Thoracic aorta (tissue), 2 donors: ENCODE measurements at places on chromosomes 6 and 20. TPM values are rescaled to one million over a fixed set of nuclear protein-coding genes. Genes with fewer than 3 reads are reported as not detected.

- DNase-seq: no peak
Observed at GRCh38 chr20:40100261-40100660, 588.8 kb downstream of the MAFB start.

DNA sequence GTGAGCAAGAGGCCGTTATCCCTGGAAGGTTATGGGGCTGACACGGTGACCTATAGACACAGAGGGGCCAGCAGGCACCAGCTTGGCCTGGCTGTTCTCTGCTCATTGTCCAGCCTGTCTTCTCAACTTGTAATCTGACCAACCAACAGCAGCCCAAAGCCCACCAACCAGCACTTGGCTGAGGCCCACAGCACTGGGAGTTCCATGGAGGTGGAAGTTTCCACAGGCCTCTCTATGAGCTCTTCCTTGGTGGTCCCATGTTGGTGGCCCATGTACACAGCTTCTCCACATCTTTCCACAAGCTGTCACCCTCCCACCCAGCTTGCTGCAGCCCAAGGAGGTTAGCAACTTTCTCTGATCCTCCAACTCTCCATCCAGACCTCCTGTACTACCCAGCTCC is 56.2 kb upstream of the KLHL31 start:
- DNase-seq: no peak

GRCh38 chr6:134814076-134814695 is 135.7 kb downstream of the ALDH8A1 start:
- DNase-seq: no peak

DNA sequence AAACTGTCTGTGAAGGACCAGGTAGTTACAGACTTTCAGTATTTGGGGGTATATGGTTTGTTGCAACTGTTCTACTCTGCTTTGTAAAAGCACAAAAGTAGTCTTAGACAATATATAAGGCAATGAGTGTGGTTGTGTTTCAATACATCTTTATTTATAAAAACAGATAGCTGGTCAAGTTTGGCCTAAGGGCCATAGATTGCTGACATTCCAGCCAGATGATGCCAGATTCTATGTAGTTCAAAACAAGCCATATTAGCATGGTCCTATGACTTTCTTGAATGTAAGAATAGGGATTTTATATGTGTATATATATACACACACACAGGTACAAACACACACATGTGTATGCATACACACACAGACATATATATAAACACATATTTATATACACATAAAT is 201.8 kb downstream of the GRIK2 start:
- DNase-seq: no peak

DNA sequence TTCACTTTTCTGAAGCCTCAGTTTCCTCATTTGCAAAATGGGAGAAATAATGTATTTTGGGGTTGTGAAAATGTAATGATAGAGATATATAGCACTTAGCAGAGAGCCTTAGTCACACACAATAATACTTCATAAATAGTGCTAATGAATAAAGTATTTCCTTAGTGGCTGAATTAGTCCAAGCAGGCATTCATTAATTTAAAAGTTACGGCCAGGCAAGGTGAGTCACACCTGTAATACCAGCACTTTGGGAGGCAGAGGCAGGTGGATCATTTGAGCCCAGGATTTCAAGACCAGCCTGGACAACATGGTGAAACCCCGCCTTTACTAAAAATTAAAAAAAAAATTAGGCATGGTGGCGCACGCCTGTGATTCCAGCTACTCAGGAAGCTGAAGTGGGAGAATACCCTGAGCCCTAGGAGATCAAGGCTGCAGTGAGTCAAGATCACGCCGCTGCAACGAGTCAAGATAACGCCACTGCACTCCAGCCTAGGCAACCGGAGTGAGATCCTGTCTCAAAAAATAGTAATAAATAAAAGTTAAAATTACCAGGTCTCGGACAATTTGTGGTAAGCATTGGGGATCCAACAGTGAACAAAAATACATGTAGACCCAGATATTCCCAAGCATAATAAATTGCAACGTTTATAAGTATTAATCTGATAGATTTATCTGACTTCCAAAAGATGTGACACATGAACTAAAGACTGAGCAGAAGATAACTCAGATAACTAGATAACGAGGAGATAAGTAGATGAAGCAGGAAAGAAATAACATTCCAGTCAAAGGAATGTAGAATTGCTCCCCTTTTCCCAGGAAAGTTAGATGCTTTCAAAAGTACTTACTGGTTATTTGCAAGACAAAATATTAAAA is 2.1 kb upstream of the IBTK start:
- DNase-seq: no peak

GRCh38 chr6:156650896-156651390 is 126.2 kb upstream of the ARID1B start:
- DNase-seq: no peak

DNA sequence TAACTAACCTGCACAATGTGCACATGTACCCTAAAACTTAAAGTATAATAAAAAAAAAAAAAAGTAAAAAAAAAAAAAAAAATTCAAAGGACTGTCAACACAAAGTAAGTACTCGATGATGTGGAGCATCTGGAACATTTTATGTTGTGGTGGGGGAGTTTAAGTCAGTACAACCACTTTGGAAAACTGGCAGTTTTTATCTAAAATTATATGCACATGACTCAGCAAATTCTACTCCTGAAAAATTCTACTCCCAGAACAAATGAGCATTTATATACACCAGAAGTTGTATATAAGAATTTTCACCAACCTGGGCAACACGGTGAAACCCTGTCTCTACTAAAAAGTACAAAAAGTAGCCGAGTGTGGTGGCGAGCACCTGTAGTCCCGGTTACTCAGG is 36.9 kb upstream of the CCDC28A start:
- DNase-seq: no peak

DNA sequence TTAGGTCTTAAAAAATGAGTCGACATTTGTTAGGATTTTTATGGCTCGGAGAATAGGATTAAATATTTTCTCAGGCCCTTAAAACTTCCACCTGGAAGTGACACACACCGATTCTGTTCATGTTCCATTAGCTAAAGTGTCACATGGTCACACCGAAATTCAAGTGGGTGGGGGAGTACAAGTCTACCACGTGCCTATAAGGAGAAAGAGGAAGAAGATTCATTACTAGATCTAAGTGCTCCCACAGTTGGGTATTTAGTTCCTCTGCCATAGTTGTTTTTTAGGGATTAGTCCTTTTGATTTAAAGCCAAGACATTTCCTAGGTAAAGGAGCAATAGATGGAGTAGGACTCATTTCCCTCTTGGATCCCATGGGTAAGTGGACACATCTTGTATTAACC is 4.9 kb upstream of the TOX2 start:
- DNase-seq: no peak

- no peak for DNase-seq
Observed at GRCh38 chr6:139981768-139982181, 607.3 kb upstream of the CITED2 start.

DNA sequence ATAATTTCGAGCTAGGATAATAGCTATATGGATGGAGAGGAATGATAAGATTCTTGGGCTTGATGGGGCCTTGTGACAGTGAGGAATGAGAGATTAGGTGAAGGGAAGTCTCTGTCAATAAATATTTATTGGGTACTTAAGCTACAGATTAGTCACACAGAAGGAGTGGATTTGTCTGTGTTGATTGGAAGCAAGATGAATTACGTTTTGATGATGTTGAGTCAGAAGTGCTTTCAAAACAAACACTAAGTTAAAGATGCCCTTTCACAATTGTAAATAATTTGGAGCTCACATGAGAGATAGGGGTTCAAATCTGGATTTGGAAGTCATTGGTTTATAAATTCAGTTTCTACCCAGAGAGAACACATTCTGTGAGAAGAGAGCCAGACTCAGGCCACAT is 834.2 kb downstream of the KIF16B start:
- DNase-seq: no peak

GRCh38 chr6:133544419-133544818 is 303.3 kb downstream of the EYA4 start:
- DNase-seq: no peak

DNA sequence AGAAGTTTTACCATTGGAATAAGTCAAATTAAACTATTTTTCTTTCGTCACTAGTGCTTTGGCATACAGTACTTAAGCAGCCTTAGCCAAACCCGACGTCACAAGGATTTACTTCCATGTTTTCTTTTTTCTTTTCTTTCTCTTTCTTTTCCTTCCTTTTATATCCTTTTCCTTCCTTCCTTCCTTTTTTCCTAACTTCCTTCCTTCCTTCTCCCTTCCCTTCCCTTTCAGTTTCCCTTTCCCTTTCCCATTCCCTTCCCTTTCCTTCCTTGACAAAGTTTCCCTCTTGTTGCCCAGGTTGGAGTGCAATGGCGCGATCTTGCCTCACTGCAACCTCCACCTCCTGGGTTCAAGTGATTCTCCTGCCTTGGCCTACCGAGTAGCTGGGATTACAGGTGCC is 9.9 kb downstream of the ULBP3 start:
- no peak for DNase-seq

- DNase-seq: no peak
Observed at GRCh38 chr6:42226161-42226611, 8.5 kb upstream of the MRPS10 start.

GRCh38 chr20:5908981-5909380 is 41.4 kb downstream of the TRMT6 start:
- no peak for DNase-seq

DNA sequence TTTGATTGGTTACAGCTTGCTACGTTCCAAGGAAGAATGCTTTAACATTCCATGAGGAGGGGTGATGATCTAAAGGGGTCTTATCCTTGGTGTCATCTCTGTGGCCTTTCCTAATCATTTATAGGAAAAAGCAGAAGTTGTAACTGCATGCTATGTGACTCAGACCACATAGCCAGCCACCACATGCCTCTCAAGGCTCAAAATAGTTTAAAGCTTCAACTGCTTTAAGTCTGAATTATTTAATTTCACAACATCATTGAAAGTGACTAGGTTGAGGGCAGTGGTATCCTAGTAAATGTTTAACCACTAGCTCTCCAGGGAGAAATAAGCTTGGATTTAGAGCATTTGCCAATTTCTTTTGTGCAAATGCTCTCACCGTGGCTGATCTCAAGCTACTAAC is 29.7 kb downstream of the MC3R start:
- DNase-seq: no peak

- no peak for DNase-seq
Observed at GRCh38 chr20:58479726-58480440, 35.3 kb downstream of the APCDD1L start.

DNA sequence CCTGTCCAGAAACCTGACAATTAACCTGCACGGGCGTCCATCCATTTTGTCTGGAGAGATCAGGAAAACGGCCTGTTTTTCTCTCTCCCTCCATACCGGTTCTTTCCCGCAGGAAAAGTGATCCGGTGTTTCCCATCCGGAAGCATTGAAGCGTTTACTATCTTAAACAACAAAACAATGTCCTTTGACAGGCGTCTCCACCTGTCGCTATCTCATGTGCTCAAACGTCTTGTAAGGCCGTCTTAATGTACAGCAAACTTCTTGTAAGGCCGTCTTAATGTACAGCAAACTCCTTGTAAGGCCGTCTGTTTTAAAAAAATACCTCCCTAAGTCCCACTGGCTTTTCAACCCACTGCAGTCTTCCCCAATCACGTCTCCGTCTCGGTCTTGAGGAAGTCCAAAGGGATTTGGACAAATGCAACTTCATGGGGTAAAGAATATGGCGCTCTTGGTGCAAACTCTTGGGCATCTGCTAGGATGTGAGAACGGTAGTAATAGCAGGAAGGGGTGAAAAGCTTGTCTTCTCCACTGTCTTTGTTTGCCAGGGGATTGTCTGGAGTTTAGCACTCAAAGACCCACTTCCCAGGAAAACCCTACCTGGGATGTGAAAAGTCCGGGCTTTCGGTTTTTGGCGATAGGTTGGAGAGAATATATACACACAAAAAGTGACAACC is 29.9 kb upstream of the TRIM27 start:
- DNase-seq: no peak

- no peak for DNase-seq
Observed at GRCh38 chr6:125810445-125810844, 19.7 kb downstream of the NCOA7 start.

GRCh38 chr6:32109114-32109764 is at the start of gene TNXB:
TNXB (minus strand) TSS chr6:32109338; CDS start chr6:32098198, 11,140 bp downstream.
- no peak for DNase-seq

DNA sequence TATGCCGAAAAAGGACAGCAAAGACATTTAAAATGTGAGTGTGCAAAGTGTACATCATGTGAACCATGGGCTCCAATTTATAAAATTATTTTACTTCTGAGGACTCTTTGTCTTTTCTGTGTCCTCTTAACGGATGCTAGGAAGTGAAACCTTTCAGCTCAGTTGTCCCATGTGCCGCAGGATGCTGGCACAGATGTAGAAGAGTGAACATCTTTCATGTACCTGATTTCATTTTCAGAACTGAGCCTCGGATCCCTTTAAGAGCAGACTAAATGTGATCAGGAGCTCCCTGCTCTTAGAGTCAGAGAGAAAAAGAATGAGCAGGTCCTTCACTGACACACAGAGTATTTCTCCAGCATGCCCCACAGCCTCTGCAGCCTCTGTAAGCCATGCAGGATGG is 27.6 kb upstream of the FUCA2 start:
- no peak for DNase-seq

DNA sequence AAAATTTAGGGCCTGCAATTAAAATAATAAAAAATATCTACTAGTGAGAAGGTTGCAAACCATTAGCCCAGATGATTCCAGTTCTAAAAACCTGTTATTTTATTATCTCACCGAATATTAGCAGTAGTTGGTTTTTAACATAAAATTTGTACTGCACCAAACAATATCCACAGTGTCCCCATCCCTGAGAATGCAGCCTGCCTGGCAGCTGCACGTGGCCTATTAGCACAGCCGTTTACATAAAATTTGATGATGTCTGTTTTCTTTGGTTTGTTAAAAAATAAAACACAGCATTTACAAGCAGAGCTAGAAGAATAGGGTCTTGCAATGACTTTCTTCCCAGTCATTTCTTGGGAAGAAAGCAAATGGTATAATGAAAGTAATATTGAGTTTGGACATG is 58.2 kb downstream of the FUT9 start:
- DNase-seq: no peak

DNA sequence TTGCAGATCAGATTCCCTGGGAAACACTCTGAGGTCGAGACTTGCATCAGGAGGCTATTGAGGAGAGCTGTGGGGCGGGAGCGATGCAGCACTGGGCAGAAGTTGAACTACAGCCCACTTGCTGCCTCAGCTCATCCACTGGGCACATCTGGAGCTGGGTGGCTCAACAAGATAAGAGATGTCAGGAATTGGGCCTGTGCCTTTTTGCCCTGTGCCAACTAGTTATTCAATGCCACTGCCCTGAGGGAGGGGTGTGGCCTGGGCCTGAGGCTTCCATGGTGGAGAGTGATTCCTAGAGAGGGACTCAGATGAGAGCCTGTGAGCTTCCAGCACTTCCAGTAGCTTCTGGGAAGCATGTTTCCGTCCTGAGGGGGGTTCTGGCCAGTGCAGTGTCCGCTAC is 32.7 kb downstream of the BRPF3 start:
- no peak for DNase-seq

- DNase-seq: no peak
Observed at GRCh38 chr20:4183361-4183760, 168.0 kb upstream of the RNF24 start.

- DNase-seq: no peak
Observed at GRCh38 chr20:47400685-47401084, 44.2 kb upstream of the ZMYND8 start.

NTSR1 gene
- total RNA-seq: not detected

CNPY3 gene
- total RNA-seq: 33.7 TPM

PNPLA1 gene
- not detected for total RNA-seq

PBOV1 gene
- total RNA-seq: not detected

HSPA1L gene
- total RNA-seq: 1.1 TPM

PIGU gene
- total RNA-seq: 10.4 TPM

GMPR gene
- 62.1 TPM for total RNA-seq

ENPP3 gene
- 0.54 TPM for total RNA-seq
